ENCODE measurements at places on chromosomes 12 and 14. TPM values are rescaled to one million over a fixed set of nuclear protein-coding genes. Genes with fewer than 3 reads are reported as not detected.

Gene PTGER2
- not detected for total RNA-seq

Gene SPRYD3
- total RNA-seq, result 39.8 TPM

Gene GDF3
- 0.74 TPM for total RNA-seq

Gene FBXL14
- 9.2 TPM for total RNA-seq

Gene OR4E2
- total RNA-seq, result not detected

Gene TRIM9
- not detected for total RNA-seq

Gene CYP27B1
- 0.53 TPM for total RNA-seq

Gene ANO4
- 0.25 TPM for total RNA-seq

Gene ETNK1
- total RNA-seq, result 18.7 TPM

Gene AQP2
- total RNA-seq, result not detected

Gene CAPS2
- total RNA-seq, result 0.27 TPM

Gene KLHL33
- 0.34 TPM for total RNA-seq

Gene RERGL
- not detected for total RNA-seq

Gene KRT8
- 14.4 TPM for total RNA-seq

Gene ACSM4
- total RNA-seq, result not detected

Measured in mammary microvascular endothelial cell (primary cell).